ENCODE measurements at places on chromosomes 3 and 15.

DNA sequence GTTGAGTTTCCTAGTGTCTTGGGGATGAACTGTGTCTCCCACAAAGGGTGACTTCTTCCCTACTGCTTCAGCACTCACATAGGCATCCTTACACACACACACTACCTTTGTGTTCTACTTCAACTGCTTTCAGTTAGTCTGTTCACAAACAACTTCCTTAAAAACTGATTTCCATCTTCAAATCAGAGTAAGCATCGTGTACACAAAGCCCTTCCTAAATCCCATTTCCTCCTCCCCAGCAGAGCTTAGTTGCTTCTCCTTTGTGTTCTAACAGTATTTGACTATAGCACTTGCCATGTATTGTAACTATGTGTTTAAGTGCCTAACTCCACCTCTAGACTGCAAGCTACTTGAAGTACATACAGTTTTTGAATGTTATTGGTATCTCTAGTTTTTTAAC is 71.7 kb downstream of the TNIK start:
- DNase-seq: no peak

GRCh38 chr3:196927571-196928453 is 14.5 kb downstream of the NCBP2 start:
- DNase-seq: no peak

DNA sequence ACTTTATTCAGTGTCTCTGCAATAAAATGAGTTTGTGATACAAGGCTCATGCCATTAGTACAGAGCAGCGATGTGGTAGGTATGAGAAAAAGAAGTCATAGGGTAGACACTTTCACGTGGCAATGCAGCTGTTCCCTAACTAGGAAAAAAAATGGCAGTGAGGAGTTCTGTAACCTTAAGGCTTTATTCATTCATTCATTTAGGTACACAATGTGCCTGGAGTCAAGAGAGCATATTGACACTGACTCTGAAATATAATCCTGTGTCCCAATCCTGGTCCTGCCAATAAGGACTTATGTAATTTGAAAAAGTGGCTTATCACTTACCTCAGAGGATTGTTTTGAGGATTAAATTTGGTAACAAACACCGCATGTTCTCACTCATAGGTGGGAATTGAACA is 173.0 kb upstream of the AZI2 start:
- DNase-seq: no peak

DNA sequence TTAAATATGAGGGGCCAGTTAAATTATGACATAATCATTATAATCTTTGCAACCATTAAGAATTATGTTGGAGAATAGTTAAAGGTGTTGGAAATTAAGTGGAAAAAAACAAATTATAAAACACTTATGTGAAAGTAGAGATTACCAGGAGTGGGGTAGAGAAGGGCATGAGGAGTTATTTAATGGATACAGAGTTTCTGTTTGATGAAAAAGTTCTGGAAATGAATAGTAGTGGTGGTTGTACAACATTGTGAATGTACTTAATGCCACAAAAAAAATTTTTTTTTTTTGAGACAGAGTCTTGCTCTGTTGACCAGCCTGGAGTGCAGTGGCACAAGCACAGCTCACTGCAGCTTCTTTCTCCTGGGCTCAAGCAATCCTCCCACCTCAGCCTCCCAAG is 25.1 kb upstream of the TNIK start:
- DNase-seq: no peak

GRCh38 chr3:33041909-33042308 is 55.0 kb downstream of the GLB1 start:
- DNase-seq: no peak

DNA sequence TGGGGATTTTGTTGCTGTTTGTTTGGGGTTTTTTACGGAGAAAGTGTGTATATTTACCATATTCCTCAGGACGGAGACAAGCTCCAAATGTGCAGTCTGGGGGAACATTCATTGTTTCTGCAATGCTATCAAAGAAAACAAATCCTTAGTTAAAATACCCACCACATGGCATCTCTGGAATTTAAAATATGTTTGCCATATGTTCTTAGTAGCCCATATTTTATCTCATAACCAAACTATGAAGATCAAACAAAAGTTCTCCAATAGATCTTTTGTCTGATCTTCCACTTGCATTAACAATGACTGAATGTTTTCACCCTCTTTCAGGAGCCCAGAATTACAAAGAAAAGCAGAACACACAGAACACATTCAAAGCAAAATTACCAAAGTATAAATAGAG is 35.3 kb downstream of the EFHB start:
- no peak for DNase-seq

DNA sequence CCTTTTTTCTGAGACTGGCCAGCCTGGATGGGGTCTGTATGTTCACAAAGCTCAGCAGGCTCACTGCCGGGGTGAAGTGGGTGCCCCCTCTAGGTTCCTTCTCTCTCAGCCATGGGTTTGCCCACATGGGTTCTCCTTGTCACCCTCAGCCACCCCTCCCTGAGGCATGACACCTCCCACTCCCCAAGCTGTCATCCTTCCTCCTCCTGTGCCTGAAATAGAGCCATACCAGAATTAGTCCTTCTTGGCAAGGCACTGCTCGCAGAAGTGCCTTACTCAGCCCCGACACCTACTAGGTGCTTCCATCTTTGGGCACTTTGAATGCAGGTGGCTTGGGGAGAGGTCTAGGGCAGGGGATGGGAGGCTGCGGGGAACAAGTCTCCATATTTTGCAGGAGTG is 62.9 kb upstream of the SEC13 start:
- no peak for DNase-seq

DNA sequence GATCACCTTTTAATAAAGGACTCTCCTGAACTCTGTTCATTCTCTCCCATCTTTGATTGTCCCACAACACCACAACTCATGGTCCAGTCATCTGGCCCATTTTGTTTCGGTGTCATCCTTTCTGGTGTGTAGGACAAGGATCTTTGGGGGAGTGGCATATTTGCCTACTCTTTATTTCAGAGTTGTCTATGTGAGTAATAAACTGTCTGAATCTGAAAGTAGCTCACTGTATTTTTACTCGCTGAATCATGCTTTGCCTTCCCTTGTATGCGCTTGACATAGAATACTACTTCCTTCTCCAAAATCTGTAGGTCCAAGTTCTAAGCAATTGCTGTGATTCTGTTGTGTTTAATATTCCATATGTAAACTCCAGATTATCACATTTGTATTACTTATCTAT is 29.9 kb upstream of the NOX5 start:
- DNase-seq: no peak

DNA sequence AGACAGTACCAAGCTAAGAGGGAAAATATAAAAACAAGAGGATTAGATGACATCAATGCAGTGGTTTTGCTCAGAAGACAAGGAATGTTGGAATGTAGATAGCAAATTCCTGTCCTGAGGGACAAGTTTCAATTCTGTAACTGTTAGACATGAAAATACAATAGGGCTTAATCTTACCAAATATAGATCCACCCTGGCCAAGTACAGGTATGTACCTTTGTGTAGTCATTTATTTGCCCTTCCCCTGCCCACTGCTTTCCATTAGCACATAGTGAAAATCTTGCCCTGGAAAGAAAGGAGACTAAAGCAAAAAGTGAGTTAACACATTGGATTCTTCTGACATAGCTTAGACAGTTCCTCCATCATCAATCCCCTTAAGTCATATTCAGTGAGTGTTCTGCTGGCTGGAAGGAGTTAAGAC is 389.0 kb upstream of the THBS1 start:
- DNase-seq: no peak

- DNase-seq: no peak
Observed at GRCh38 chr15:68658151-68658550, 79.4 kb downstream of the CORO2B start.

GRCh38 chr3:36060950-36061349 is 319.4 kb upstream of the STAC start:
- DNase-seq: no peak

GRCh38 chr3:45890405-45890804 is 4.1 kb downstream of the CCR9 start:
- DNase-seq: no peak

DNA sequence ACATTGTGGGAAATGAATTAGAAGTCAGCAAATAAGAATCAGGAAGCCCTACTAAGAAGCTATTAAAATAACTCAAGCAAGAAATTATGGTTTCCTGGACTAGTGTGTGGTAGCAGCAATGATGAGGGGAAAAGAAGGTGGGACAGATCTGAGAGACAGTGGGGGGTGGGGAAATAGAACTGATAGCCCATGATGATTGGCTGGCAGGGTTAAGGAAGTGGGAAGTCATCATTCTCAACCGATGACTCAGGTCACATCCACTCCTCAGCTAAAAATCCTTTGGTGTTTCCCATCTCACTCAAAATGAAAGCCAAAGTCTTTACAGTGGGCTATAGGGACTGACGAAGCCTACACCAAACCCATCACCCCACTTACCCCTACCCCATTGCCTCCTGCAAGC is 153.9 kb upstream of the ARHGEF26 start:
- DNase-seq: no peak

DNA sequence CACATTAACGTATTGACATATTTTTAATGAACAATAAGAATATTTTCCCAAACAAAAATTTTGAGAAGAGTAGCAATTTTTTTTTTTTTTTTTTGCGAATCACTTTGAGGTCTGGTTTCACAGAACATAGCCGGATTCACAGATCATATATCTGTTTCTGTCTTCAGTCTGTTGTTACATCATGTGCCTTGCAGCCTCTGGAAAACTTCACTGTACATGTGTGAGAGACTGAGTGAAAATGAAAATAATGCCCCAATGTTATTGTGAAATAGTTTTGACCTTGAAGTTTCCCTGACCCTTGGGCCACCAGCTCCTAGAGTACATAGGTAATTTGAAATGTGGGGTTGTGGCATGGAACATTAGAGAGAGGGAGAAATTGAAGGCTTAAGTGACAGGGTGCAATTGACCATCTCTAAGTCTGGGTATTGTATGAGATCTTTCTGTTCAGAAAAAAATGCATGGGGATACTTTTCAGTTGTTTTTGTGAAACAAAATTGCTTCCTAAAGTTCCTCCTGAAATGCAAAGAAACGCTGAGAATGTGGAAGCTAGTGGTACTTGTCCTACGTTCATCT is 14.0 kb downstream of the ITPR1 start:
- no peak for DNase-seq

DNA sequence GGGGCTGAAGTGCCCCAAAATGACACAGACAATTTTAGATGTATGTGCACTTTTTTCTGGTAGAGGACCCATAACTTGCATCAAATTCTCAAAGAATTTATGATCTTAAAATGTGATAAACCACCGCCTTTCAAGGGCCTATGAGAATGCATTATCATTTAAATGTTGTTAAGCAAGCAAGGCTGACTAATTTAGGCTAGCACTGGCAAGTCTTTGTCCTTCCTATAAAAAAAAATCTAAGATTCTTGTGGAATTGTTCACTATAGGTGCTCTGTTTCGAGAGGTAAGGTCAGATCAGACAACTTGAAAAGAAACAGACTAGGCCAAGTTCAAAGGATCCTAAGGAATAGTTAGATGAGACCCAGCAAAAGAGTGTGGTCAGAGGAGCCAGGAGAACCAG is 128.9 kb upstream of the PHLDB2 start:
- no peak for DNase-seq

DNA sequence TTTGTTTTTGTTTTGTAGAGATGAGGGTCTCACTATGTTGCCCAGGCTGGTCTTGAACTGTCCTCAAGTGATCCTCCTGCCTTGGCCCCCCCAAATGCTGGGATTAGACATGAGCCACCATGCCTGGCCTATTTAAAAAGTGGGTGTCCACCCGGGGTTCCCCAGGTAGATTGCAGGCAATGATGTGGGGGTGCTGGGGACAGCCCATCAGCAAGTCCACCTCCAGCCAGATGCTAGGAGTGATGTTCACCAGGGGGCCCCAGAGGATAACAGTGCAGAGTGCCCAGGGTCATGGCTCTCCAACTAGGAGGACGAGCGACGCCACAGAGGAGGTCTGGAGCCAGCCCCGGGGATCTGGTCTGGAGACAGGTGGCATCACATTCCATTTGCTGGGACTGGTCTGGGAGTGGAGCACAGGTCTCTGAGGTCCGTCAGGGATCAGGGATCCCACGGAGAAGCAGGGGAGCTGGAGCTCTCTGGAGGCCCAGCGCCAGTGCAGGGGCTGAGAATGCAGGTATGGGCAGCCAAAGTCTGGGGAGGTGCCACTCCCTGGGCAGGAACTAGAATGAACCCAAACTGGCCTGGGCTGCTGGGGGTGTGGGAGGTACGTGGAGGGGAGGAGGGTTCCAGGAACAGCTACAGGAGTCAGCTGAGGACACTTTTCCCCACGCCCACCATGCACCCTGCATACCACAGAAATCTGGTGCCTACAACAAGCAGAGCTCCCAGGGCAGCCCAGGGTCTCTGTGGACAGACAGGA is 51.2 kb upstream of the PCSK6 start:
- no peak for DNase-seq

DNA sequence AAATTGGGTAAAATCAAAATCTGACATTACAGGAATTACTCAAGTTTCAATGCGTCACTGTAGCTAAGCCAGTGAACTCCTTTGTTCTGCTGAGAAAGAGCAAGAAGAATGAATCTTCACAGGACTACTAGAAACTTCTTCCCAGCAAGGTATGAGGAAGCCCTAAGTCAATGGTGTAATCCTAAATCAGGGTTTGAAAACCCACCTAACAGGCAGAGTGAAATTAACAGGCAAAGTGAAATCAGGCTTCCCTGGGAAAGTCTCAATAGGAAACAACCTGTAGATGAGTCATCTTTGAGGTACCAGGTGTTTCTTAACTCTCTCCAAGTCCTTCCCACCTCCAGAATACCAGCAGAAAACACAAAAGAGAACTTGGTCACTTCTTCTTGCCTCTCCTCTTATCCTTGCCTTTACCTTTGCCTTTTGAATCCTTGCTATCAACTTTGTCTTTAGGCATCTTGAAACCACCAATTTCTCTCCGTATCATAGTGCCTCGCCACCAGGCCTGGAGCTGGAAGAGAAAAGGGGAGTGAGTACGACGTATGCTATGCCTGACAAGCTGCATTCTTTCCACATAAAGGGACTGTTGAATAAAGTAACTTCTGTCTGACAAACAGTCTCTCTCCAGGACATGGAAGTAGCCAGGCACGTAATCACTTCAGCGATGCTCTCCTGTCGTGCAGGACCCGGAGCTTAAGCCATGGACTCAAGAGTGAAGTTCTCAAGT is 60.6 kb upstream of the RPL35A start:
- no peak for DNase-seq

GRCh38 chr3:143122089-143122430 is 2.5 kb downstream of the CHST2 start:
- DNase-seq: no peak

All from stimulated activated CD8-positive, alpha-beta memory T cell treated with anti-CD3 and anti-CD28 coated beads, Interleukin-4, amount 100 ng/mL, for 1 hour (primary cell).